ENCODE measurements at places on chromosomes 3 and 15.

DNA sequence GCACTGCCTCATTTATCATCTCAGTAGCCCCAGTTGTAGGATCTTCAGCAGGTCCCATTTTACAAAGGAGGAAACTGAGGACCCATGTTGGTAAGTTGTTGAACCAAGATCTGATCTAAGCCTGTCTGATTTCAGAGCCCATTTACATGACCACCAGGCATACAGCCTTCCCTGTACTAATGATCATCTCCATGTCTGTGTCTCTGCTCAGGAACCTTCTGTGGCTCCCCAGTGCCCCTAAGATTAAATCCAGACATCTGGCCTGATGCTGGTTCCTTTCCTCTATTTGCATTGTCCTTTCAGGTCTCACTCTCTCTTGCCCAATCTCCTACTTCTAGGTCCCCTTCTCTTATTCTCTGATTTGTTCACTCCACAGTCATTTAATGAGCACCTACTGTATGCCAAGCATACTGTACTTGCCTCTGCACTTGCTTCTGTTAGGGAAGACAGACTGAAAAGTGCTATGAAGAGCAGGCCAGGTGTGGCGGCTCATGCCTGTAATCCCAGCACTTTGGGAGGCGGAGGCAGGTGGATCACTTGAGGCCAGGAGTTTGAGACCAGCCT, 32.4 kb downstream of the ATP2B2 start:
- H3K27me3 ChIP-seq = peaks cover 23% of the 10 kb centered on the region
- H3K36me3 ChIP-seq = no peaks in the 10 kb centered on the region
- H3K4me1 ChIP-seq = peaks cover 7% of the 10 kb centered on the region
- no peak for DNase-seq
- H3K4me3 ChIP-seq = no peak overlapping the region
- H3K27ac ChIP-seq = no peak overlapping the region

GRCh38 chr15:59237924-59238331, 31.3 kb downstream of the LDHAL6B start:
- DNase-seq = no peak
- no peak overlapping the region for H3K27ac ChIP-seq
- H3K4me3 ChIP-seq = no peak overlapping the region
- no peaks in the 10 kb centered on the region for H3K36me3 ChIP-seq
- no peaks in the 10 kb centered on the region for H3K4me1 ChIP-seq

- peak overlapping the region; percentile 90 for H3K27ac ChIP-seq
- DNase-seq = no peak
- no peaks in the 10 kb centered on the region for H3K36me3 ChIP-seq
- H3K4me1 ChIP-seq = peaks cover 36% of the 10 kb centered on the region
- H3K4me3 ChIP-seq = peak overlapping the region; percentile 81
Measured at GRCh38 chr3:15360788-15361493, 28.6 kb upstream of the SH3BP5 start.

- peaks cover 38% of the 10 kb centered on the region for H3K4me1 ChIP-seq
- H3K27me3 ChIP-seq = no peaks in the 10 kb centered on the region
- DNase-seq = no peak
- peak overlapping the region; percentile 85 for H3K27ac ChIP-seq
- H3K36me3 ChIP-seq = no peaks in the 10 kb centered on the region
- peak overlapping the region; percentile 58 for H3K4me3 ChIP-seq
Measured at GRCh38 chr3:188417271-188417696, 263.3 kb downstream of the LPP start.

DNA sequence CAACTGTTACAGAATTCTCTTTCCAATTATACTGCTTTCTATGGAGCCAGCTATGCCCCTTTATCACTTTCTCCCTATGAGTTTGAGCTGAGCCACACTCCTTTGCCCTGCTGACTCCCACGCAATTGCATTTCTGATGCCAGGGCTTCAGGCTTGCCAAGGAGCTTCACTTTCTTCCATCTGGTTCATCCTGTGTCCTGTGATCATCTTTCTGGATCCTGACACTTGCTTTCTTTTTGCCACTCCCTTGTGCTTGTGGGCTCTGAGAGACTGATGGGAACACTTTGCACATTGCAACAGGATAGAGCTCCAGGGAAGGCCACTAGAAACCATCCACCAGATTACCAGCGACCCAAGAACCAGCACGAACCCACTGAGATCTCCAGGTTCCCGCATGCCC, 77.0 kb upstream of the SEC13 start:
- no peak for DNase-seq
- H3K36me3 ChIP-seq = no peaks in the 10 kb centered on the region
- no peak overlapping the region for H3K4me3 ChIP-seq
- no peaks in the 10 kb centered on the region for H3K27me3 ChIP-seq
- no peak overlapping the region for H3K27ac ChIP-seq

- H3K4me1 ChIP-seq = peaks cover 24% of the 10 kb centered on the region
- no peak for DNase-seq
- no peak overlapping the region for H3K4me3 ChIP-seq
- H3K36me3 ChIP-seq = no peaks in the 10 kb centered on the region
Measured at GRCh38 chr15:25738171-25738965, 124.8 kb downstream of the ATP10A start.

DNA sequence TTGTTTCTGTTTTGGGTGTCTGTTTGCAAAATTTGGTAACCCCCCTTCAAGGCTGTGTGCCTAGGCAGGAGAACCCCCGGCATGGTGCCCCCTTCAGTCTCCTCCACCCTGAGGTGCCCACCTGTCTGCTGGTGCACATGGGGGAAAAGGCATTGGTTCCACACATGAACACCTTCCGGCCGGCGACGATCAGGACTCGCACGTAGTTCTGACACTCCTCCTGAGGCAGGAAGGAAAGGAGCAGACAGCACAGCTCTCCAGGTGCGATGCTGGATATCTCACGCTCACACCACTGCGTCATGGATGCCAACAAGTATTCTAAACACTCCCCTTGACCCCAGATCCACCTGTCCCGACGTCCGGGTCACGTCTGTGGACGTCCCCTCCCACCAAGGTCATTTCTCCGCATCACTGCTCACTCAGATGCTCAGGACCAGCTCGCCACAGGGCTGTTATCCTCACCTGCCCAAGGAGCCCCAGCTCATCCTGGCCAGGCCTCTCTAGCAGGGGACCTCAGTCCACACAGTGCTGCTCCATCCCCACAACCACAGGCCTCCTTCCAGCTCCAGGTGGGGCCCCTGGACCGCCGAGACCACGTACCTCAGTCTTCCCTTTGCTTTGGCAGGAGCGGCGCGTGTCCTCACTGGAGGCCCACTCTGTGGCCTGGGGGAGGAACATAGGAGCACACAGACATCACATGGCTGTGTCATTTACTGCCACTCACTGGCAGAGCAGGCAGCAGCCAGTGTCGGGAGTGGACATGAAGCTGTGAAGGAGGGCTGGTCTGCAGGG, 99.0 kb downstream of the SEMA5B start:
- no peak for DNase-seq
- no peak overlapping the region for H3K4me3 ChIP-seq
- H3K36me3 ChIP-seq = no peaks in the 10 kb centered on the region
- H3K27ac ChIP-seq = no peak overlapping the region
- peaks cover 19% of the 10 kb centered on the region for H3K27me3 ChIP-seq

DNA sequence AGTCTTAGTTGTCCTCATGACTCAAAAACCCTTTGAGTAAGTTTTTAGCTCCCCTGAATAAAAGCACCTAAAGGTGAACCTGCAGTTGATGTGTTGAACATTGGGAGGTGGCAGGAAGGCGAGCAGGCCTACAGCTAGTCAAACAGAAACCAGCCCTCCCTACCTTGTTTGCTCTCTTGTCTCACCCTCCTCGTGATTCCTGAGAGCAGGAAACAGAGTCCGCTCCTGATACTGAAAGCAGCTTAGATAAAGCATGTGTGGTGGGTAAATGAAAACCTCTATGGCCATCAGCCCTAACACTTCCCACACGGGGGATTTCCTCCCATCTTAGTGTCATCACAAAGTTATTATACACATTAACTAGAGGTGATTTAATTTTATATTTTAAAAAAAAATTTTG, 21.8 kb upstream of the CLDN18 start:
- no peak overlapping the region for H3K4me3 ChIP-seq
- no peak for DNase-seq
- no peaks in the 10 kb centered on the region for H3K27me3 ChIP-seq
- no peaks in the 10 kb centered on the region for H3K36me3 ChIP-seq
- no peaks in the 10 kb centered on the region for H3K4me1 ChIP-seq

- no peak overlapping the region for H3K4me3 ChIP-seq
- H3K36me3 ChIP-seq = no peaks in the 10 kb centered on the region
- peaks cover 11% of the 10 kb centered on the region for H3K27me3 ChIP-seq
- no peak for DNase-seq
- H3K4me1 ChIP-seq = peaks cover 3% of the 10 kb centered on the region
Measured at GRCh38 chr3:151452841-151453240, 8.0 kb downstream of the IGSF10 start.

DNA sequence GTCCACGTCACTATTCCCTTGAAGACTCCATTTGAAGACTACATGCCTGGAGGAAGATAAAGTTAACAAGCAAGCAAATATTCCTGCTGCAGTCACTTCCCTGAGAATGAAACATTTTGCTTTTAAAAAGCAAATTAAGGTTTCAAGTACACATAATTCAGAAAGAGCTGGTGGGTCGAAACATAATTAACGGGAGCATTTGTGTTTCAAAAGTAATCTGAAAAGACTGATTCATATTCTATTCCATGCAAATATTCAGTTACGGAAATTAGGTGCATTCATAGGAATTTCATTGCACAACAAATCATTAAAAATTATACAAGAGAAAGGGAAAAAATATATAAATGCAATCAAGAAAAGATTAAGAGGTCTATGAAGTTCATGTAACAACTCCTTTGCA, 260.9 kb downstream of the NEK10 start:
- no peaks in the 10 kb centered on the region for H3K27me3 ChIP-seq
- H3K4me3 ChIP-seq = no peak overlapping the region
- no peaks in the 10 kb centered on the region for H3K36me3 ChIP-seq
- no peaks in the 10 kb centered on the region for H3K4me1 ChIP-seq
- no peak overlapping the region for H3K27ac ChIP-seq

DNA sequence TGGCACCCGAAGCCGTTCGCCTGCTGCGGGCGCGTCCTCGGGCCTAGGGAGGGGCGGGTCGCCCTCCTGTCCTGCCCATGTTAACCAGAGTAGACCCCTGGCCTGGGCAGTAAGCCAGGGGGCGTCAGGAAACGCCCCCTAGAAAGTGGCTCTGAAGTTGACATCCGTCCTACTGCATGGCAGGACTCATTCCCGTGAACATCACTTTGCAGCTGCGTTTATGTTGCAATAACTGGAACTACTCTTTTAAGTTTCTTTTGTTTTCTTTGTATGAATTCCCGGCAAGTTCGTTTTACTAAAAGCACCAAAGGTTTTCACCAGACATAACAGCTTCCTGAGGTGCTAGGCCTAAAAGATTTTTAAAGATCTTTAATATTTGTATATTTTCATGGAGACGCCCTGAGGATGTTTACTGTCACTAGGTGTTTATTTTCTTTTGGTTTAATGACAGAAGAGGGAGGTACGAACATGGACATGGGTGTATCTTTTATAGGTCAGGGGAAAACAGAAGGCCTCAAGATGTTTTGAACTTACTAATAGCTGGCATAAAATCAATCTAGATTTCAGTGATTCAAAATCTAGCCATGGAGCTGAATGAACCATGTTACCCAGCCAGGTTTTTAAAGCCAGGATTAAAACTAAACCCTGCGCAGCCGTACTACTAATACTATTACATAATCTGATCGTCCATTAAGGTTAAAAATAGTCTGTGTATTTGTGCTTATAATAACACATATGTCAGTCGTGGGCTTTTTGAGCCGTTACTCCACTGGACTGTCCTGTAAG, 1.0 kb downstream of the C15orf61 start:
- DNase-seq = no peak
- peaks cover 17% of the 10 kb centered on the region for H3K4me1 ChIP-seq
- peak overlapping the region; percentile 94 for H3K4me3 ChIP-seq
- no peaks in the 10 kb centered on the region for H3K36me3 ChIP-seq

DNA sequence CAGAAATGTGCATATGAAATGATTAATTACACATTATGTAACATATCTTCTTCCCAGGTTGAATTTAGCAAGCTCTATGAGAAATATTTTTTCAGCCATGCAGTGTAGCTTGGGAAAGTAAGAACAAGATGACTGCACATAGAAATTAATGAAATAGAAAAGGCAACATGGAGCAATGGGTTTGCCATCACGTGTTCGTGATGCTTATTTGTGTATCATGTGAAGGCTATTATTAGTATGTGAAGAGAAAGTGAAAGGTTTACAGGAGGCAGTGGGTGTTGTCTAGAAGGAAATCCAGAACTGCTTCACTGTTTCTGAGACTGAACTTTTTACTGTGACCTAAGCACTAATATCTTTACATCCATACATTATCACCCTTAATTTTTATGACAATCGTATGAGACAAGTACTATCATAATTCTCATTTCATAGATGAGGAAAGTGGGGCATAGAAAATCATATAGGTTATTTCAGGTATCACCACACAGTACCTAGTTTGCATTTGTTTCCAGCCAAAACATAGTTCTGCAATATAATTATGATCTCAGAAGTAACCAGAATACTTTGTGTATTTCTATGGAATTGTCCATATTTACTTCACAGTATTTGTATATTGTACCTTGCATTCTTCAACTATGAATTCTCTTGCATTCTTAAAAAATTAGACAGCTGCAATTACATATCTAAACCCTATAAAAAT, 14.9 kb downstream of the SERPINI1 start:
- no peak overlapping the region for H3K4me3 ChIP-seq
- H3K27me3 ChIP-seq = no peaks in the 10 kb centered on the region
- no peak overlapping the region for H3K27ac ChIP-seq

GRCh38 chr3:186172353-186172752, 63.5 kb upstream of the ETV5 start:
- H3K4me3 ChIP-seq = no peak overlapping the region
- H3K36me3 ChIP-seq = peaks cover 12% of the 10 kb centered on the region
- peak overlapping the region; percentile 57 for H3K27ac ChIP-seq
- peaks cover 18% of the 10 kb centered on the region for H3K4me1 ChIP-seq
- peaks cover 7% of the 10 kb centered on the region for H3K27me3 ChIP-seq
- no peak for DNase-seq

DNA sequence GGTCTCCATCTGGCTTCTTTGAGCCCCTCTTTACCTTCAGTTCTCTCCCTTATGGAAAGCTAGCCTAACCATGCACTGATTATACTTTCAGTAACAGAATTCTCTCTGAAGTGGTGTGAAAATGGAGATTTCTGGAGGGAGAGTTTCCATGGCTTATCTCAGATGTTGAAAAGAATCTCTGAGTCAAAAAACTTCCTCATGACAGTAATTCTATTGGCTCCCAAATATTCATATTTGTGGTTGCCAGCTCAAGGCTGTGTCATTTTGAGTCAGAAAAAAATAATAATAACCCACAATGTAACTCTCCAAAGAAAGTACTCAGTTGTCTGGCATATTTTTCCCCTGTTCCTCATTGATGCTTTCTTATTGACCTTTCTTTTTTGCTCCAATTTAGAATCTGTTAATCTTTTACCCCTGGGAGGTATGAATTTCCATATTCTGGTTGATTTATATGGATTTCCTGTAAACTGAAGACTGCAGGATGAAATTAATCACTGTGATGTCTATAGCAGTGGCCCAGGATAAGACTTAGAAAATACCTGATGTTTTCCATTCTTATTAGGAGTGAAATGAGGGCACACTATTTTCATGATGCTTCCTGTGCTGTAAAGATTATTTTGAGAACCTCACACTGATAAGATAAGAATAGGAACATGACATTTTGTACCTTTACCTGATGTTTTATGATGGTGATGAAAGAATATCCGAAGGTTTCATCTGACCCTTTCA, 149.5 kb upstream of the EPHA3 start:
- H3K36me3 ChIP-seq = peaks cover 4% of the 10 kb centered on the region
- DNase-seq = no peak
- H3K27ac ChIP-seq = no peak overlapping the region
- no peak overlapping the region for H3K4me3 ChIP-seq
